ENCODE measurements at places on chromosomes 4 and X.

DNA sequence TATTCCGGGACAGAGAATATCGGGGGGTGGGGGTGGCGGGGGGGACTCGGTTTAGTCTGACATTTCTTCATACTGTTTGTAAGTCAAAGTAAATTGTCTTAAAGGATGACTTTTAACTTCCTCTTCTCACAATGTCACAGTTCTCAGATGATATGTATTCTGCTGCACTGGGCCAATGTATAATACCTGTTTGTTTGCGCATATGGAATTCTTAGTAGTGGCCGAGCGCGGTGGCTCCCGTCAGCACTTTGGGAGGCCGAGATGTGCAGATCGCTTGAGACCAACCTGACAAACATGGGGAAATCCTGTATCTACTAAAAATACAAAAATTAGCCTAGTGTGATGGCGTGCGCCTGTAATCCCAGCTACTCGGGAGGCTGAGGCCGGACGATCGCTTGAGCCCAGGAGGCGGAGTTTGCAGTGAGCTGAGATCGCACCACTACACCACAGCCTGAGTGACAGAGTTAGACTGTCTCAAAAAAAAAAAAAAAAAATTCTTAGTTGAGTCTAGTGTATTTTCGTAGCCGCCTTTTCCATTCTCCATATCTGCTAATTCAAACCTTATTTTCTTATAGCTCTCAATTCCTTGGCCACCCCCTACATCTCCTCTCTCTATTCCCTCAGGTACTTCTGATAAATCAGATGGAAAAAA, 851 bp downstream of the POLR2B start:
- no peak for DNase-seq

- DNase-seq = no peak
Measured at GRCh38 chr4:184359888-184360287, 114.5 kb downstream of the IRF2 start.

GRCh38 chr4:155600244-155600643, 66.4 kb upstream of the GUCY1A1 start:
- no peak for DNase-seq

- DNase-seq = no peak
Measured at GRCh38 chr4:143726714-143727113, 26.2 kb upstream of the FREM3 start.

DNA sequence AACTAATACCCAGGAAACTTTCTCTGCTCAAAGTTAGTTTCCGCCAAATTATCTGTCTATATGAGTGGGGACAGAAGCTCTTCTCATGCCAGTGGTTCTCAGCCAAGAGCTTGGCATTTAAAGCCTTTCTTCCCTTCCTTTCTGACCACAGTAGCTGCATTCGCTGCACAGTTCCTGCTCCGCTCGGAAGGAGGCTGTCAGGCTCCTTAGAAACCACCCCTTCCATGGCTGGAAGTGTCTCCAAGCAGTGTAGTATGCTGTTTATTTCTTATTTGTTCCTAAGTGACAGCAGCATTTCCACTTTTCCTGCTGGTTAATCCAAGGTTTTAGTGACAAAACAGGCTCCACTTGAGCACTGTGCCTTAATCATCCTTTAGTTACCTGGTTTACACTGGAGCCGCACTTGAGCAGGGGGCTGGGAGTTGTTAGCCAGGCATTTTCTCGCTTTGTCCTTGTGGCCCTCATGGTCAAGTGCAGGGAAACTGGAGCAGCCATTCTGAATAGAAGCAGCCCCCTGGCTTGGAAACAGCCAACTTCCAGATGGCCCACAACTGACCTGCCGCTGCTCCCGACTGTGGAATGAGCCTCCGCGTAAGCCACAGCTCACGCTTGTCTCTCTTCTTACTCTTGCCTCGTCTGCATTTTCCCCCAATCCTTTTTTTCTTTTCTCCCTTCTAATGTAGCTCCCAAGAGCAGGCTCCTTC, 739.4 kb upstream of the TENM3 start:
- DNase-seq = no peak

DNA sequence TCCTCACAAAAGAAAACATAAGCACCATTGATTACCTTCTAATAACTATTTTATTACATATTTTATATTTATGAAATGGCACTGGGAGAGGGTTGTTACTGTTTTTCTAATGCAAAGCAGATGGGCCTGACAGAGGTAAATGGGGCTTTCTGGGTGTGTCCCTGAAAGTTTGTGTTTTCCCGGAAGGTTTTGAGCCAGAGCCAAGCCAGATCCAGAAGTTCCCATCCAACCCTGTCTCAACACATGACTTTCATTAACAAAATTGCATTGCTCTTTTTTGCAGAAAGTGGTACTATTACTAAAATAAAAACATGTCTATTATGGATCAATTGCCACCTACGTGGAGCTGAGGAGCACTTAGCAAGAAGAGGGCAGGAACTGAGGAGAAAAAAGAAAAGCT, 181.3 kb downstream of the RAB28 start:
- DNase-seq = no peak

- no peak for DNase-seq
Measured at GRCh38 chrX:68978655-68979054, 149.8 kb downstream of the EFNB1 start.

- DNase-seq = no peak
Measured at GRCh38 chr4:4296283-4296846, 6.3 kb downstream of the ZBTB49 start.

DNA sequence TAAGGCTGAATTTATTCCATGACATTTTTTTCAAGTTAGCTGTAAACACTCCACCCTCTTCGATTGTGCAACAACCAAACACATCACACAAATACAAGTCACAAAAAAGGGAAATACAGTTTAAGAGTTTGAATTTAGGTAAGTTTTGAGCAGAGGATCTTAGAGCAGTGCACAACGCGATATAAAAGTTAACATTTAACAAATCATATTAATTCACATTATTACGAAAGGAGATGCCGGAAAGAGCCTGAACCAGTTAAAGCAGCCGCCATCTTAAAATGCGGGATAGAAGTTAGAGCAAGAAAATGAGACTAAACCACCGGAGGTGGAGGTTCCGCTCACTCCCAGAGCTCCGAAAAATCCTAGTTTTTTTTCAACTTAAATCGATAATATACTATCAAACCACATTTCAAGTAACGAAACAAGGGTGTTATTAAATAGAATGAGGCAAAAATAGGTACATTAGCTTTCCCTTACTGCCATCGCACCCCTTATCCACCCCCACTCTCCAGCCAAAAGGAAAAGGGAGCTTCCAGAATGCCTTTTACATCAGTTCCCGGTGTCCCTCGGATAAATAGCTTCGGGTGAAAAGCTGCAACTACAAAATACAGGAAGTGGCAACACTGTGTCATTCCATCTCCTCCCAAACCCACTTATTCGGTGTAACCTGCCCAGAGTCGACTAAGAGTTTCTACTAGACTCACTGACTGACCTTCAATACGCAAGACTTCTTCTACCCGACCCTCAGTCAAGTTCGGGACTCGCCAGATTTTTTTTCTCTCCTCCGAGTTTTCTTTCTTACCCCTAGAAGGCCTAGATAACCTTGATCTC, 1.9 kb downstream of the UBE2D3 start:
- DNase-seq = no peak

DNA sequence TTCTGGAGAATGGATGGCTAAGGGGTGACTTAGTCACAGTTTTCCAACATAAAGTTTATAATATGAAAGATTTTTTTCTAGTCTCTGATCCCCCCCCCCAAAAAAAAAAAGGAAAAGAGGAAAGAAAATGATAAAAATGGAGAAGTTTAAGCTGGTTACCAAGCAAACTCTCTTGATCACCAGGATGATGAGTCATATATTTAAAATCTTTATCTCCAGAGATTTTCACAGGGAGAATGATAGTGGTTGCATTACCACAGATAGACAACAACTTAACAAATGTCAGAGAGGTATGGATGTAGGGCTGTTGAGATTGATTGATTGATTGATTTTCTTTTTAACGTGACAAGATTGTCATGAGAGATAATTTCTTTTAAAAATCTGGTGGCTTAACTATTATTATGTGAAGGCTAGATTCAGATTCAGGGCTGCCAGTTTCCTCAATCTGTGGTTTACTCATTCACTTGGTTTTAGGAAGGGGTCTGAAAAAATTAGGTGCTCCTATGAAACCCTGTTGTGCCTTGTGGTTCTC, 13.3 kb upstream of the TEX13C start:
- no peak for DNase-seq

DNA sequence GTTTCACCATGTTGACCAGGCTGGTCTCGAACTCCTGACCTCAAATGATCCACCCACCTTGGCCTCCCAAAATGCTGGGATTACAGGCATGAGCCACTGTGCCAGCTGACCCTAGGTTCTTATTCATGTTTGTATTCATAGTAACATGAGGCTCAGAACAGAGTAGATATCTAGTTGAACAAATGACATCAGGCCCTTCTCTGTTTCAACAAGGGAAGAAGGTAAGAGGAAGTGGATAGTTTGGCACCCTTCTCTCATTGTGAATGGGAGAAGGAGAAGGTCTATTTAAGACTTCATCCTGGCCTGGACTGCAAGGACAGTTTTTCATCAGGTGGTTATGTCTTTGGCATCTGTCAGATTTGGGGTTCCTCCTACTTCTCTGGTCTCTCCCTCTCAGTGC, 13.8 kb downstream of the GJB1 start:
- DNase-seq = no peak

DNA sequence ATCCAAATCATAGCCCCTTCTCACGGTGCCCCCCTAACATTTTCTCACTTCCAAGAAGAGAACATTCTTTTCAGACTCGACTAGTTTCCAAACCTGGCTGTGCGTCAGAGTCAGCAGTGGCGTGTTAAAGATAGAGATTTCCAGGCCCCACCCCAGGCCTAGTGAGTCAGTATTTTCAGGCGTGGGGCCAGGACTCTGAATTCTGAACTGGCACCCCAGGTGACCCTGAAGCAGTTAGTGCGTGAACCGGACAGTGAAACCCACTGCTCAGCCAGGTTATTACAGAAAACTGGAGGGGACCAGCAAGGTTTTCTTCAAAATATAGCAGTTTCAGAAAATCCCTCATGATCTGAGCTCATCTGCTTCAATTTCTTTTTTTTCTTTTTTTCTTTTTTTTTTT, 35.0 kb upstream of the BCOR start:
- DNase-seq = no peak

DNA sequence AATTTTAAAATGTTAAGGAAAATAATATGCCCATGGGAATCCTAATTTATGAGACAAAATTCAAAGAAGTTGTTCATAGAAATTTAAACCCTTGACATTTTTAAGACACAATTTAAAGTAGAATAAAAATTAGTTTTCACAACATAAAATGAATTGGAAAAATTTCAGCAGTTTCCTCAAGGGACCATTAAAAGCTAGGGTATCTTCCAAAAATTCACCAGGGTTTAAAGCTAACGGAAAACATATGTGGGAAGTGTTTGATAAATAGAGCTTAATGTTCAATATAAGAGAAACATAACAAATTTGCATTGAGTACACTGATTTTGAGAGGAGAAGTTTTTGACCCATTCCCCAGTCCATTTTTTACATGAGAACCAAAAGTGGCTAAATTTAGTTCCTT, 228.9 kb upstream of the TTC29 start:
- no peak for DNase-seq

DNA sequence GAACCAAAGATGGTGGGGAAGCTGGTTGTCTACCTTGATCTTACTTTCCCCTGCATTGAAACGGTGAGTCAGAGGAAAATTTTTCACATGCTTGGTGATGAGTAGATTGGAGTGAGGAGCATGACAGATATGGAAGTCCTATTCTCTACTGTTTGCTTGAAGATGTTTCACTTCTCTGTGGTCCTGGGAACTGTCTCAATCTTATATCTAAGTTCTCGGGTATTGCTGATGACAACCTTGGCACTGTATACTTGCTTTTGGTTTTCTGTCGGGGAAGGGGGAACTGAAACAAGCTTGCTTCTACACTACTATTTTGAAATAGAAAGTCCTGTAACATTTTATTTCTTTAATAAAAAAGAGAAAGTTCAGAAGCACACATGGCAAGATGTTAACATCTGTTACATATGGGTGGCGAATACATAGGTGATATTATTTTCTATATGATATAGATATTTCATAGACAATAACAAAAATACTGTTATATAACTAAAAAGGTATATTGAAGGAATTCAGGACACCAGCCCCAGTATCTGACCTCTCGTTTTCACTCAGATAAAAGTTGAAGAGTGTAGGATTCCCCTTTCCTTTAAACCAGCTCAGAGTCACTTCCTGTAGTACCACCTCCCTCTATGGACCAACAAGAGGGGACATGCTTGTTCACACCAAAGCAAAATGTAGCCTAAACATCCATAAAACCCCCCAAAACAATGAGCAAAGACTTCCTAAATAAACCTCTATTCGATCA, 88.8 kb downstream of the FMR1NB start:
- no peak for DNase-seq

DNA sequence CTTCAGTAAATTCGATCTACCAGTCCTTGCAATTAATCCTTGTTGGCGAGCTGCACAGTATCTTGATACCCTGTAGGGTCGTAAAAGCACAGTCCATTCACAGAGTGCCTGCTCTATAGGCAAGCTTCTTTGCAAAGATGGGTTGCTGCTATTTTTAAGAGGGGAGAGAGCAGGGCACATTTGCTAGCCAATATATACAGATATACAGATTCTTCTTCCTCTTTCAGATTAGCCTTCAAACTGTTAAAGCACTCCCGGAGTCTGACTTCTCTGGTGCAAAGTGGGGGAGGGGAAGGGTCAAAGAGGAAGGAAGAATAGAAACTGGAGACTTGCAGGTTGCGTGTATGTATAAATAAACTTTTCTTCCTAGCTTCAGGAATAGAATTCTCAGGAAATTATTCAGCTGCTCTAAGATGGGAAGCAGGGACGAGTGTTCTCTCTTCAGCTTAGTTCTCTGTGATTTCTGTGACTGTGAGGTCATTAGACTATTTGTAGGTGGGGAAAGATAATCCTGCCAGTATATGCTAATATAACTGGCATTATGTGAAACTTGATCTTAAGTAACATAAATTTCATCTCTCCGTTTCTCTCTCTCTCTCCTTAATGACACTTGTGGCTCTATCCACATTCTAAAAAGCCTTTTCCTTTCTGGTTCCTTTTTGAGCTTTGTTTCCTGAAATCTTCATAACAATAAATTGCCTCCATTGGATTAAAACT, at the start of gene CYSLTR1:
Gene CYSLTR1 (minus strand): TSS at position 242 of the 717 bp plus-strand sequence. CDS start 53,865 bp downstream, outside the sequence.
- no peak for DNase-seq

- DNase-seq = no peak
Measured at GRCh38 chr4:141465171-141465570, 171.2 kb upstream of the IL15 start.

DNA sequence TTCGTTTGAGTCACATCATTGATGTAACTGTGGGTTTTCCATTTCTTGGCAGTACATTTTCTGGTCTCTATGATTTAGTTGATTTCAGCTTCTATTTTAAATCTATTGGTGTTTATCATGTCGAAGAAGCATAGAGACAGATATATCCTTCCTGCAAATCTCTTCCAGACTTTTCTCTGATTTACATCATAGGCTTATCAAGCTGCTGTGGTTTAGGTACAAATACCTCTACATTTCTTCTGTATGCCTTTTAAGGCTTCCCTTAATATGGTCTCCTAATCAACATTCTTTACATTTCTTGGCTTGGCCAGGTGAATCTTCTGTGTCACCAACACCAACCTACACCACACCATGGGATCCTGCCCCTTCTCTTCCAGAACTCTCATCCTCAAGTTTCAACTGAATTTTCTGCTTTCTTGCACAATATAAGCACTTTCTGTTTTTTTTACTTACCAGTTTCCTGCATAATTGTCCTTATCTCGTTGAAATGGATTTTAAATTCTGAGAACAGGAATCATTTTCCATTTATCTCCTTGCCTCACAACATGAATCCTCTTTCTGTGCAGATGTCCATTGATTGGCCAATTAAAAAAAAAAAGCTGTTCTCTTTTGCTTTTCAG, 626.9 kb downstream of the ANKRD50 start:
- no peak for DNase-seq

GRCh38 chr4:52102587-52102986, 51.5 kb downstream of the SPATA18 start:
- DNase-seq = no peak

- no peak for DNase-seq
Measured at GRCh38 chrX:129980540-129981199, 1.8 kb upstream of the BCORL1 start.

All from posterior cingulate gyrus (tissue), 11 donors.